Stimulated activated CD4-positive, alpha-beta T cell treated with anti-CD3 and anti-CD28 coated beads, TNF-alpha, amount 100 ng/mL, for 1 hour (primary cell): ENCODE measurements at places on chromosomes 3 and 15.

- no peak for DNase-seq
Measured at GRCh38 chr15:22959321-22960101, 20.7 kb downstream of the CYFIP1 start.

DNA sequence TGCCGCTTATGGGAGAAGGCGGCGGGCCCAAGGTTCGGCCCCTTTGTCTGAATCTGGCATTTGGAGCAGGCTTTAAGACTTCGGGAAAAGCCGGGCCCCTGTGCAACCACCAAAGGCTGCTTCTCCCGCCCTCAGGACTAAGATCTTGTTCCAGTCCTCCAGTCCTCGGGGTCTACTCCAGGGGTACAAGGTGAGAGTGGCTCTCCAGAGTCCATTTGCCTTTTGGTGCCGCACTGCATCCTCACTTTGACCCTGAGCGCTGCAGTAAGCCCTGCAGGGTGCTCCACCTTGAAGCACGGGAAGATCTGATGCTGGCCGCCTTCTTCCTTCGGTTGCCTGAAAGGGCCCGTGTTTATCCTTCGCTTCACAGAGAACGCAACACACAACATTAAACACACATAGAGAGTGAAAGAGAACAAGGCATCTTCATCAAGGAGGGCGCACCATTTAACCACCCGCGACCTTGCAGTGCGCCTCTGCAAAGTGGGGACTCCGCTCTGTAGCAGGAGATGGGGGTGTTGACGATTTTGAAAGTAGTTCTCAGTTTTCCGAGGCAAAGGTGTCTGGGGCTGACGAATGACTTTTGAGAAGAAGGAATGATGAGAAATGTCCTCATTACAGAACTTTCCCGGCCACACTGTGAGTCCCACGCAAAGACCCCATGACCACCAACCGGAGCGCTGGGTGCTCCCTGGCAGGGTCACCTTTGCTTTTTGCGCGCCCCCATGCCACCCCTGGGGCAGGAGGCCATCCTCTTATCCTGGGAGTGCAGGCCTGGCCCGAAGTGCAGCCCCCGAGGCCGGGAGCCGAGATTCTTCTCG, 1.0 kb downstream of the PIGZ start:
- DNase-seq = no peak

GRCh38 chr3:47578691-47579632, at the start of gene CSPG5:
CSPG5 (minus strand) TSS chr3:47578865; CDS start chr3:47578693, 172 bp downstream.
- DNase-seq = no peak

DNA sequence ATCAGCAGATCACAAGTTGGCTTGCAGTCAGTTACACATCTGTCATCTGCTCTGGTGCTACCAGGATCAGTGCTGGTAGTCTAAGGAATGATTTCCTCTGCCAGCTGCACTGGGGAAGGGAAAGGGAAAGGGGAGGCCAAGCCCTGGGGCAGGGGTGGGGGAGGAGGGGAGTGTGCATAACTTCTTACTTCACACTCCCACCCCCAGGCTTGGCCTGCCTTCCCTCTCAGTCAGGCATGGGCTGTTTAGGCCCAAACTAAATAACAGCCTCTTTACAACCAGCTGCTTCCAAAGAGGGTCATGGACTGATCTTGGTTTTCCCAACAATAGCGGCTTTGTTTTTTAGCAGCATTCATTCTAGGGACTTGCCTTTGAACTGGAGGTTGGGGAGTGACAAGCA, 86.1 kb upstream of the PSMD6 start:
- DNase-seq = no peak

DNA sequence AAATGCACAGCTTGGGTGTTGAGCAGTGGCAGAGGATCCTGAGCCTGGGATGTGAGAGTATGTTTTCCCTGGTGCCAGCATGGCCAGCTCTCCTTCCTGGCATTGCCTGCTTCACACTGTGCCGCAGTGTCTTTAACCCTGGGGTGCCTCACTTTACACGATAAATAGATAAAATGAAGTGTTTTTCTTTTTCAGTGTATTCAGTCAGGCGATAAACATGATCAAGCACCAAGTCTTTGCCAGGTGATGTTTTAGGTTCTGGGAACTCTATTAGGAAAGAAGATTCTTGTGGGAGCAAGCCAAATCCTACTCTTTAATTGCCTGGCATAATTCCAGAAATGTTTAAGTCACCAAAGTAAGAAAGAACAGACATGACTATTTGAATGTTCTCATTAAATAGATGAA, 14.0 kb downstream of the ABHD6 start:
- DNase-seq = no peak

DNA sequence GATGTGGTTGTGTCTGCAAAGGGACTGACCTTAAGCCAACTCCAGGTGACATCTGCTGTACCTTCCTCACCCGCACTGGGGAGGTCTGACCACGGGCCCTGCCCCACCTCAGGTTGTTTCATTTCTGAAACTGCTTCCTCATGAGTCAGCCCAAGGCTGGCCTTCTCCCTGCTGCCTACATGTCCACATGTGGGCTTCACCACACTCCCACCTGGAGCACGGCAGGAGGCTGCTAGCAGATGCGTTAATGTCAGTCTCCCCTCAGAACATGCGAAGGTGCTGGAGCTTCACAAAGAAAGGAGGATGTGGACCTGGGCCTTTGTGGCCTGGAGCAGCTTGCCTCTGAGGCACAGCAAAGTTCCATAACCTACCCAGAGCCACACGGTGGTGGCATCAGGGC, 69.4 kb upstream of the PLXNA1 start:
- DNase-seq = no peak

DNA sequence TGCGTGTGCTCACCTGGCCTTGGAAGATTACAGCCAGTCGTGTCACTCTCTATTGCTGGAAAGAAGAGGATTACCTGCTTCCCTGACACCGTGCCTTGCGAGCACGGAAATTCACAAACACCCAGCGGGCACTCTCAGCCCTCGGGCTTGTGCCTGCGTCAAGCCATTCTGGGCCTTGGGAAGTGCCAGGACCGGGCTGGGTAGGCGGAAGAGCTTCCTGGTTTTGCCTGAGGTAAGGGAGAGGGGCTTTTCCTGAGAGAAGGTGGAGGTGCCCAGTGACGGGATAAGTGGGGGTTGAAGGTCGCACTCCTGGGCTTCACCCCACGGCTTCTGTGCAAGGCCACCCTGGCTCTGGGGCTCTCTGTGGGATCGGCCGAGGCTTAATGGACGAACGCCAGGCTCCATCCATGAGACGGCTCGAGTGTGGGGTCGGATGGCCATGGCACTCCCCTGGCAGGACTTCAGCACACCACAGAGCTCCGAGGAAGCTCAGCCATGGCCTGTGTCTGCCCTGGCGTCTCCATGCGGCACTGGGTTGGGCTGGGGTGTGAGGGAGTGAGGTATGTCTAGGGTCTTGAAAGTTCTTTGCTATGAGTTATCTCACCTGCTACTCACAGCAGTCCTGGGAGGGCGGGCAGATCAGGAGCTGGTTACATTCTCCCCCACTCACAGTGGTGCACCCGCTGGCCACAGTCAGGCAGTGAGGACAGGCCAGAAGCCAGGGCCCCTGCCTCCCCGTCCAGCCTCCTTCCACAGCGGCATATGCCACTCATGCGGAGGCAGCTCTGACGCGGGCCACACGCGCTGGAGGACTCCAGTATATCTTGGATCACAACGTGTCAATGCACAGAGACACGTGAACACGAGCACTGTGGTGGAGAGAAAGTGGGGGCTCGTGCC, 209.0 kb downstream of the XXYLT1 start:
- DNase-seq = no peak

DNA sequence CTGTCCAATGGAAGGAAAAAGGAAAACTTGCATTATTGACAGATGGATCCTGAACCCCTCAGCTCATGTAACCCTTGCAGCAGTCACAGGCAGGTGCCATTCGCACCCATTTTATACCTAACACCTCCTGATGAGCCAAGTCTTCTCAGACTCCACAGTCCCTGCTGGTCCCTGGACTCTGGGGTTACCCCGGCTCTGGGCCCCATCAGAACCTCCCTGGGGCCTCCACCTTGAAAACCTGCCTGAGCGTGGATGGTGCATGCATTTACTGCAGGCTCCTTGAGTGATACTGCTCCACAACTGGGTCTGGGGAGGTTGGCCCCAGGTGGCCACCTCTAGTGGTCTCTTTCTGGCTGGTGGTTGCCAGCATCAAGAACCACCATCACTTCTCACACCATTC, 15.9 kb upstream of the DOCK3 start:
- no peak for DNase-seq
